Activated naive CD4-positive, alpha-beta T cell treated with anti-CD3 and anti-CD28 coated beads for 36 hours (primary cell): ENCODE measurements at places on chromosomes 6 and 20. TPM values are rescaled to one million over a fixed set of nuclear protein-coding genes. Genes with fewer than 3 reads are reported as not detected.

- no peaks in the 10 kb centered on the region for H3K36me3 ChIP-seq
- no peak for DNase-seq
- H3K27ac ChIP-seq: no peak overlapping the region
Observed at GRCh38 chr6:135936606-135937005, 85.1 kb downstream of the PDE7B start.

The EYS gene
- total RNA-seq: not detected

DNA sequence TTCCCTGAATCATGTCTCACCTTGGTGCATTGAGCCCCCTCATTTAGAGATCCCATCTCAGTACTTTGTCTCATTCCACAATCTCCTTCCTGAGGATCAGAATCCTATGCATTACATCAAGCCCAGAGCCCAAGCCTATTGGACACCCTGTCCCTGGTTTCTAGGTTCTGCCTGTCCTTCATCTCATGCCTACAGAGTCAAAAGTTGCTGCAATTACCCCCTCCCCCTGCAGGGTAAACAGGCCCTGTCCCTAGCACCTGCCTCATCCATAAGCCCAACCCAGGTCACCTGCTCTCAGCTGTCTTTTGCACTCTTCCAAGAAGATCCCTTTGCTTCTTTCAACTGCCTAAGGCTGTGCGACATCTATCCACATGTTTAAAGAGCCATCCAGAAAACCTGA is 93.9 kb downstream of the SPTLC3 start:
- DNase-seq: no peak
- no peaks in the 10 kb centered on the region for H3K27me3 ChIP-seq
- H3K4me3 ChIP-seq: no peak overlapping the region

The RAET1L gene
- total RNA-seq: not detected

DNA sequence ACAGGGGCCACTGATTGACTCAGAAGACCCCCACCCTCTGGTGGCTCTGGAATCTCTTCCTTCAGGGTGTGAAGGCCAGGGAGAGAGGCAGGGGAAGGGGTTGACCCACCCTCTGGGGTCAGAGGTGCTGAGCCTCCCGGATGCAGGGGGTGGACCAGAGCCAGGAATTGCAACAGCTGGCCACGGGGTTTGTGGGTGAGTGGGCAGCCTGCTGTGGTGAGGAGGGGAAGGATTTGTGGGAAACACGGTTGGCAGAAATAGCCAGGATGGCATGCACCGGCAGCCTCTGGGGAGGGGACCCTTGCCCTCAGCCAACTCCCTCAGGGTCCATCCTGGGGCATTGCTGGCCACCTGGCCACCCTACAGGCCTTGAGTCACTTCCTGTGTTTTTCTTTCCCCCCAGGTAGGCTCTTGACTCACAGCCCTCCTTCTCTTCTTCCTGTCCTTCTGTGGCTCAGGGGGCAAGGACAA is 92.8 kb downstream of the MRPL14 start:
- DNase-seq: no peak
- no peaks in the 10 kb centered on the region for H3K36me3 ChIP-seq
- H3K27ac ChIP-seq: no peak overlapping the region
- H3K27me3 ChIP-seq: no peaks in the 10 kb centered on the region
